ENCODE measurements at places on chromosomes 12 and 14.

- DNase-seq: no peak
Measured at GRCh38 chr12:124517260-124518050, 50.0 kb downstream of the NCOR2 start.

DNA sequence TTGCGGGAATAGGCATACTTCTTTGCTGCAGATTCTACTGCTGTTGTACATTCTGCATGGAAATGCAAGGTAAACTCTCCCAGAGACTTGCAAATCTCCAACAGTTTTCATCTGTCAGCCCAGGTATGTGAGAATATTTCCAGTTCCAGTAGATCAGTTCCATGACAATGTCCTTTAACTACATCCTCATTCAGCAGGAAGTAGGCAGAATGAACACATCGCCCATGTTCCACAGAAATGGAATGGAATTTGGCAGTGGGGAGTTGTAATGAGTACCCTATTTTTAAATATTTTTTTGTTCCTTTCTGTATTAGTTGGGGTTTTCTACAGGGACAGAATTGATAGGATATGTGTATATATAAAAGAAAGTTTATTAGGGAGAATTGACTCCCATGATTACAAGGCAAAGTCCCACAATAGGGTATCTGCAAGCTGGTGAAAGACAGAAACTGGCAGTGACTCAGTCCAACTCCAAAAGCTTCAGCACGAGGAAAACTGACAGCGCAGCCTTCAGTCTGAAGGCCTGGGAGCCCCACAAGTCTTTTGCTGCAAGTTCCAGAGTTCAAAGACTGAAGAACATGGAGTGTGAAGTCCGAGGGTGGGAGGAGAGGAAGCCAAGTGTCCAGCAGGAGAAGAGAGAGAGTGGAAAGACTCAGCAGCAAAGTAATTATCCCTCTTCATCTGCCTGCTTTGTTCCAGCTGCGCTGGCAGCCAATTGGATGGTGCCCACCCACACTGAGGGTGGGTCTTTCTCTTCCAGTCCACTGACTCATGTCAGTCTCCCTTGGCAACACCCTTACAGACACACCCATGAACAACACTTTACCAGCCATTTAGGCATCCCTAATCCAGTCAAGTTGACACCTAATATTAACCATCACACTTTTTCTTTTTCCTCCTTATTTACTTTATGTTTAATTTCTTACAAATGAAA, 110.4 kb upstream of the SCAF11 start:
- DNase-seq: no peak

GRCh38 chr14:97381309-97381708, 584.1 kb downstream of the VRK1 start:
- no peak for DNase-seq

GRCh38 chr12:30164382-30165318, 380.9 kb upstream of the TMTC1 start:
- DNase-seq: no peak

- no peak for DNase-seq
Measured at GRCh38 chr12:24393071-24393470, 443.6 kb upstream of the SOX5 start.

DNA sequence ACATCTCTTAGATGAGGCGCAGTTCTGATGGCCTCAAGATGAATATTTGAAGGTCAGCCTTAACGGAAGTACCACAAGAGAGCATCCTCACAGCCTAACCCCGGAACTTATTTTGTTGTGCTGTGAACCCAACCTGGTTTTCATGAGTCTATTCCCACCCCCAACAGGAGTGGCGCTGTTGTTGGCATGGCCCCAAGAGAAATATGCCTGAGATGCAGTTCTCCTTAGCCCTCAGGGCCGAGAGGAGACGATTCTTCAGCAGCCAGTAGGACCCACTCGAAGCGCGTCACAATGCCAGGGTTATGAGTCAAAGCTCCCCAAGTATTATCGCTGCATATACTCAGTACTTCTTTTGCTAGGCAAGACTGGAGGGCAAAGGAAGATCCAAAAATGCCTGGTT, 24.5 kb upstream of the BCL11B start:
- DNase-seq: no peak

All from T-helper 9 cell (primary cell).